ENCODE measurements at places on chromosomes 7 and 10.

GRCh38 chr7:95609277-95609971, 13.1 kb upstream of the PDK4 start:
- peak; percentile 71 for DNase-seq

DNA sequence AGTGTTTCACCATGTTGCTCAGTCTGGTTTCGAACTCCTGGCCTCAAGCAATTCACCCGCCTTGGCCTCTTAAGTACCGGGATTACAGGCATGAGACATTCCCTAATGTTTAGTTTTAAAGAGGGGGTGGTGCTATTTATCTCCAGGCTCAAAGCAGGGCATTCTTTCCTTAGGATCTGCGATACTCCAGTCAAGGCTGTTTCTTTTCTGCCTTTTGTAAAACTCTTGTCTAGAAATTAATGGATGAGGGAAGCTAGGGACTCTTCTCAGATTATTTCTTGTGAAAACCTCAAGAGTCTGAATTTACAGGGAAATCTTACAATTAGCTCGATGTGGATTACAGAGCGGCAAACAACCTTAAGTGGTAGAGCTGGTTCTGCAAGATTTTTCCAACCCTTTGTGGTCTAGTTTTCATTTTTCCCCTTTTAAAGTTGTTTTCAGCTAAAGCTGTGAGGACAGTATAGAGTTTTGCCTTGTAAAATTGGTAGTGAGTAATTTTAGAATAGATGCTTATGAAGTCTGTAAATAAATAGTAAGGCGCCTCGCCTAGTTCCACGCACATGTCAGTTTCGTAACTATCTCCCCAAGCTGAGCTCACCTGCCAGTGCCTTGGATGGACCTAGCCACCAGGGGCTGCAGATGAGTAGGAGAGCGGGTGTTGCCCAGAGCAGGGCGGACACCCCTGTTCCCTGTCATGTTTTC, 53.1 kb downstream of the CUX1 start:
- no peak for DNase-seq

DNA sequence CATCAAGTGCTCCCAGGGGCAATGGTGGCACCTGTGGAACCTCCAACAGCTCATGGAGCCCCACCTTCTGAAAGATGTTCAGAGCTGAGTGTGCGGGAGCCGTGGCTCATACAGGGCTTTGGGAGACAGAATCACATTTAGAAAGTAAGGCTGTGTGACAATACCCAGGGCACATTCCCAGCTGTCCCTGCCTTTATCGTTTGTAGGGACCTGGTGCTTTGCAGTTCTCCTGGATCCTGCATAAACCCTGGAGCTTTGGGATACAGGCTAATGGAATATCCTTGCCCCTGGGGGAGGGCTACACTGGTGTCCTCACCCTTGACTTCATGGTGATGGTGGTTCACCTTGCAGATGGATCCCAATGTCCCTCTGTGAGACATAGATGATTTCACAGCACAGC, 134.8 kb upstream of the LAMB4 start:
- DNase-seq, result no peak

DNA sequence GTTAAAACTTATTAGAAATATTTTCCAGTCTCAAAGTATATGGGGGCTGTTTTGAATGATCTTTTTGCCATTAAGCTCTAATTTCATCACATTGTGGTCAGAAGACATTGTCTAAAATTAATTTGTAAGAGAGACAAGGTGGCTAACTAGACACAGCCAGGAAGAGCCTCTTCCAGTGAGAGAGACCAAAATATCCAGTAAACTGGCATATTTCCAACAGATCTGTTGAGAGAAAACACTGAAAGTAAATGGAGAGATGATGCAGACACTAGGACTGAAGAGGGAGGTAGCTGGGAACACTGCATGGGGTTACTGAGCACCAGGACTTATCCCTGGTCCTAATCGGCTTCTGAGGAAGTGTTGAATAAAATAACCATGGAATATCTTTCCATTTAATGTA, 101.5 kb upstream of the TAS2R16 start:
- no peak for DNase-seq

DNA sequence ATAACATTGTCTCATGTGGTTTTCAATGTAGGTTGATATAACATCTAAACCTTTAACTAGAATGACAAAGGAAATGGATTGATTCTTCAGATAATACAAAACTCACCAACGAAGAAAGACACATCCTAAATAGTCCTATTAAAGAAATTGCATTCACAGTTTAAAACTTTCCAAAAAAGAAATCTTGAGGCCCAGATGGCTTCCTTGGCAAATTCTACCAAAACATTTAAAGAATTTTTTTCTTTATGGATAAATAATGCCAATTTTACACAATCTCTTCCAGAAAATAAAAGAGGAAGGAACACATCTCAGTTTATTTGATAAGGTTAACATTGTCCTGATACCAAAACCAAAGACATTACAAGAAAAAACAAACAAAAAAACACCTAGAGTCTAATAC, 349.5 kb downstream of the CALN1 start:
- no peak for DNase-seq

DNA sequence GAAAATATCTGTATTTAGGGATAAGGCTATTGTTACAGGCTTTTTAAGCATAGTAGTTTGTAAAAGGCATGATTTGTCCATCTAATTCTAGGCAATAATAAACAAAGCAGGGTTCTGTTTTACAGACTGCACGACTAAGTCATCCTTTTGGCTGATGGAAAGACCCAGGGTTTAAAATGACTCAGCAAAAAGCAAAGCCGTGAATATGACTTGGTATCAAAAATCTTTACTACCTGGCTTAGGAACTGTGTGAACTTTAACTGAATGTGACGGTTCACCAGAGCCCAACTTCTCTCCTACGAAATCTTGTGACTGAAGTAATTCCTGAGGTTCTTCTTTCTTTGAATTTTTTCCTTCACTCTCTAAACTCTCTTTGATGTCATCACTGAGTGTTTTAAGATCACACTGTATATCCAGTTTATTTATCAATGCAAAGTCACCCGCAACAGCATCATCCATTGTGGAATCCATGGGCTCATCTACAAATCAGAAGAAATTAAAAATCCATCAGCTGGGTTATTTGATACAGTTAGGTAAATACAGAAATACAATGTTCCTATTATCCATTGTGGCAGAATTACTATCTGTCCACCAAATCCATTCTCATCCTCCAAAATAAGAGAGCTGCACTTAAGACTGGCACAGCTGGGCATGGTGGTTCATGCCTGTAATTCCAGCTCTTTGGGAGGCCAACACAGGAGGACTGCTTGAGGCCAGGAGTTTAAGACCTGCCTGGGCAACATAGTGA, 17.0 kb downstream of the ATE1 start:
- peak; percentile 57 for DNase-seq

GRCh38 chr7:157513162-157513621, 176.4 kb downstream of the DNAJB6 start:
- DNase-seq, result no peak

DNA sequence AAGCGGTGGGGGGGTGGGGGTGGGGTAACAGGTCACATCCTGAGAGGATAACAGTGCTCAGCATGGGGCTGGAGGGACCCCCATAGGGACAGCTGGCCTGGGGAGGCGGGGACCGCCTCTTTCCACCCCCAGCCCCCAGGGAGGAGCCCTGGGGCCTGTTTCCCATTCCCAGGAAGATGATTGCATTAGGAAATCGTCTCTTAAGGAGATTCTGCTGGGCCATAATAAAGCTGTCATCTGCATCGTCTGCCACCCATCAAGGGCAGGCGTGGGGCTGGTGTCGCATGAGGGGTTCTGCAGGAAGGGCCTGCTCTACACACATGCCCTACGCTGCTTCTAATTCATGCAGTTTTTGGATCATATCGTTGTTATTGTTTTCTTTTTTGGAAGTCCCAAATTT, 17.2 kb downstream of the RET start:
- DNase-seq, result no peak

GRCh38 chr7:123051916-123052315, 56.4 kb upstream of the TAS2R16 start:
- DNase-seq, result no peak

DNA sequence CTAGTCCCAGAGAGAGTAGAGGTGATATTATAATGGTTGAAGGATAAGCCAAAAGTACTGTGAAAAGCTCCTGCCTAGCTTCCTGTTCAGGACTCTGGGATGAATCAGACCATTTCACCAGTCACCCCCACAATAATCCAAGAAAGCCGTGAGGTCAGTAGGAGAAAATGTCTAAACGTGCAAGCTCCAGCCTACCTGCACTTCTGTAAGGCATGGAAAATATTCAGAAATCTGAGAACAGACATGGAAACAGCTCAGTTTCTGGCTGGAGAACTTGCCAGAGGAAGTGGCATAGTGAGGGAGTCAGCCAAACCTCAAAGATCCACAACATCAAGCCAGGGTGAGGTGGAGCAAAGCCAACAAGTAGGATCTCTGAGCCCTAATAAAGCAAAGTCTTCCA, 58.2 kb downstream of the ELAPOR2 start:
- DNase-seq, result peak; percentile 16

GRCh38 chr7:128108641-128109423, 77.6 kb upstream of the LRRC4 start:
- no peak for DNase-seq

DNA sequence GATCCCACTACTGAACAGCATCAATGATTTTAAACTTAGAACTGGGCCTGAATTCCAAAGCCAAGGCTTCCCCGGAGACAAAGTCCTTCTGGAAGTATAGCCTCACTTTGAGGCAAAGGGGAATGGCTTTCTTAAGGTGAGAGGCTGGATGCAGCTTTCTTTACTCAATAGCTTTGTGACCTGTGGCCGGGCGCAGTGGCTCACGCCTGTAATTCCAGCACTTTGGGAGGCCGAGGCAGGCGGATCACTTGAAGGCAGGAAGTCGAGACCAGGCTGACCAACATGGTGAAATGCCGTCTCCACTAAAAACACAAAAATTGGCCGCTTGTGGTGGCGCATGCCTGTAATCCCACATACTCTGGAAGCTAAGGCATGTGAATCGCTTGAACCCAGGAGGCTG, 3.2 kb upstream of the FGFR2 start:
- DNase-seq, result no peak

DNA sequence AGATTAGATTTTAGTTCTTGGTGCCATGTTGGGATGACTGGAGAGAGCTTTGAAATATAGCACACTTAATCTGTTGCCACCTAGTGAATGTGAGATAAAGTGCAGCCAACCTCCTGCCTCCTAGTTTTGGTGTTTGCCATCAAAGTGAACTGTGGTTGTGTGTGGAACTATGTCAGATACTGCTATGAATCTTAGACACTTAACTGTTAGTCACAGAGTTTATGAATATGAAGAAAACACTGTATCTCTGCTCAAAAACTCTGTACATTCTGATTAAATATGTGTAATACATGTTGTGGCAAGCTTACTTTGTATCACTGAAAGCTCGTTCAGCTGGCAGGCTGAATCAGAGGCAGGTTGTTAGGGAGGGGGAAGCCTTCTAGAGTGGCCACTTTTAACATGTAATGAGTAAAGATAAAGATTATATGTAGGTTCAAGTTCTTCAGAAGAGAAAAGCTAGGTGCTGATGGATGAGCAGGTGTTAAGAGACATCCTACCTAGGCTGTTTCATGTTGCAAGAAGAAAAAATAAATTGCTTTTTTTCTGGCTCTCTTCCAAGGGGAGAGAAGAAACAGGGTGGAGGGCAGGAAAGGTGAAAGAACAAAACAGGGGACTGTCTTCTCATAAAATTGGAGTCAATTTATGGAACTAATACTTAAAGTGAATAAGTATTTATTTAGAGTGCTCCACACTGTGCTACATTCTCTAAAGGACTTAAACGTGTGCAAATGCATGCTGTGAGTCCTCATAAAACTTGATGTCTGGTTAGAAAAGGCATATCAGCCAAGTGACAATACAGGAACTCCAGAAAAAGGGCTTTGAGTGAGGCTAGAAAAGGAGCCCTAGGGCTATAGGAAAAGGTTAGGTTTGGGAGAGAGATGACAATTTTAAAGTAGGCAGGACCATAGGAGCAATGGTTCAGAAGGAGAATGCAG, 14.1 kb upstream of the LAMB1 start:
- DNase-seq, result peak; percentile 75

- DNase-seq, result no peak
Measured at GRCh38 chr10:80421050-80421706, 12.8 kb downstream of the PRXL2A start.

DNA sequence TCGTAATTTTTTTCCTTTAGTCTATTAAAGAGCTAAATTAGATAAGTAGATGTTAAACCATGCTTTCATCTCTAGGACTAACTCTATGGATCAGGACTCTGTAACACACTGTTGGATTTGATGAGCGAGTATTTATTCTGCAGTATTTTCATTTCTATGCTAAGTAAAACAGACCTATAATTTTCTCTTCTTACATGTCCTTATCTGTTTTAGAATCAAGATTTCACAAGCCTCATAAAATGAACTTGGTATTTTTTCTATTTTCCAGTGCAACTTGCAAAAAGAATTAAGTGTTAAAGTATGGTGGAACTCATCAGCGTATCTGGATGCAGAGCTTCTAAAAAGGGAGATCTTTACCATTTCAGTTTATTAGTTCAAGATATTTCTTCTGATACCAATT, 2.4 kb downstream of the CACUL1 start:
- DNase-seq, result no peak

DNA sequence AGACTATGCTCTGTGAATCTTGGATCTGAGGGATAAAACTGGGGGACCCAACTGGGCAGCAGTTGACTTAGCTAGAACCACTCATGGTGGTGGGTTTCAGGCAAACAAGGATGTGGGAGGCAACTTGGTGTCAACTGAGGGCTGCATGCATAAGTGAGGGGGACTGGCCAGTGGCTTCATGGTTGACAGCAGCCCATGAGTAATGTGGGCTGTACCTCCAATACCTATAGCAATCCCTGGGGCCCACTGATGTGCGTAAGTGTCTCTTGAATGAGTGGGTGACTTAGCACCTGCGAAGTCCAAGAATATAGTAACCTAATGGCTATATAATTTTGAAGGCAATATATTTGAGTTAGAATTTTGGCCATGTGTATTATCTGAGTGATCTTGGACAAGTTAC, 13.7 kb upstream of the MAP3K8 start:
- DNase-seq, result no peak

DNA sequence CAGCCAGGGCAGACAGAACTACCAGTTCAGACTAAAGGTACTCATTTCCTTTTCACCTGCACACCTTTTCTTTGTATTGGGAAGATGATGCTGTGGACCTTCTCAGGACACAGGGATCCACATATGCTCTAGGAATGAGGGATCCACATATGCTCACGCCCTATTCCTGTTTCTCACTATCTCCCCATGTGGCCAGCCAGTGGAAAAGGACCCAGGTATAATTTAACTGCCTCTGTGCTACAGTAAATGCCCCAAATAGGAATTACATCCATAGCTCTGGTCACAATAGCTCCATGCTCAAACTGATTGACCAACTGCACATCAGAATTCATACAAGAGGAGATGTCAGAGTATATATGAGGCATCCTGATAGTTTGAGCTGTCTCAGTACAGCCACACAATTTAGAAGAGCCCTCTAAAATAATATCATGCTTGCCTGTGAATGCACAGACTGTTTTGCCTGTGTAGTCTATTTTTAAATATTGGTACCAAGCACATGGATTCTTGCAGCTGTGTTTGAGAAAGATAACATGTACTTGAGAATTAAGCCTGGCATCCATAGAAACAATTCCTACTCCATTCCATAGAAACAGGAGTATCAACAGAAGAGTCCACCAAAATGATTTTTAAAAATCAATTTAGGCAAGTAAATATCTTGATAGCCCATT, 43.7 kb downstream of the CTTNBP2 start:
- DNase-seq, result no peak

Measured in fibroblast of mammary gland (primary cell).